ENCODE measurements at places on chromosomes 6 and 20.

DNA sequence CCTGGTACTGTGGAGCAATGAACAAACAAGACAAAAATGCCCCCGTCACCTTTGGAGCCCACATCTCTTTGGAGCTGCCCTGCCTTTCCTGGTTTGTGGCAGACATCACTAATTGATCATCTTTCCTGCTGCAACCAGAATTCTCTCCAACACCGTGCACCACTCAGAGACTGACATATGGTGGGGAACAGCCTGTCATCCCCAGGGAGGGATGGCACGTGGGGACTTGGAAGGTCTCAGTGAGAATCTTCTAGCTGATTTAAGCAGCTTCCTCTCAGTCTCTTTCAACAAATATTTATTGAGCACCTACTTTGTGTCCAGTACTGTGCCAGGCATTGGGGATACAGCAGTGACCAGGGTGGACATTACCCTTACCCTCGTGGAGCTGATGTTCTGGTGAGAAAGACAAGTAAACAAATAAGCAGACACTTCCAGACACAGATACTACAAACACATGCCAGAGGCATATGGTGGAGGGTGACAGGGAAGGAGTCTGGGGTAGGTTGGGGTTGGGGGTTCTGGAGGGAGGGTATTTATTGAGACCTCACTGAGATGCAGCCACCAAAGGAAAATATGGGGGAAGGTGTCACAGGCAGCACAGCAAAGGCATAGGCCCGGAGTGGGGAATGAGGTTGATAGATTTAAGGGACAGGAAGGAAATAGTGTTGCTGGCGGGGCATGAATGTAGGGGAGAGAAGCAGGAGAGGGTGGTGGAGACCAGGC lies 82.3 kb downstream of the CEBPB start:
- DNase-seq: no peak

DNA sequence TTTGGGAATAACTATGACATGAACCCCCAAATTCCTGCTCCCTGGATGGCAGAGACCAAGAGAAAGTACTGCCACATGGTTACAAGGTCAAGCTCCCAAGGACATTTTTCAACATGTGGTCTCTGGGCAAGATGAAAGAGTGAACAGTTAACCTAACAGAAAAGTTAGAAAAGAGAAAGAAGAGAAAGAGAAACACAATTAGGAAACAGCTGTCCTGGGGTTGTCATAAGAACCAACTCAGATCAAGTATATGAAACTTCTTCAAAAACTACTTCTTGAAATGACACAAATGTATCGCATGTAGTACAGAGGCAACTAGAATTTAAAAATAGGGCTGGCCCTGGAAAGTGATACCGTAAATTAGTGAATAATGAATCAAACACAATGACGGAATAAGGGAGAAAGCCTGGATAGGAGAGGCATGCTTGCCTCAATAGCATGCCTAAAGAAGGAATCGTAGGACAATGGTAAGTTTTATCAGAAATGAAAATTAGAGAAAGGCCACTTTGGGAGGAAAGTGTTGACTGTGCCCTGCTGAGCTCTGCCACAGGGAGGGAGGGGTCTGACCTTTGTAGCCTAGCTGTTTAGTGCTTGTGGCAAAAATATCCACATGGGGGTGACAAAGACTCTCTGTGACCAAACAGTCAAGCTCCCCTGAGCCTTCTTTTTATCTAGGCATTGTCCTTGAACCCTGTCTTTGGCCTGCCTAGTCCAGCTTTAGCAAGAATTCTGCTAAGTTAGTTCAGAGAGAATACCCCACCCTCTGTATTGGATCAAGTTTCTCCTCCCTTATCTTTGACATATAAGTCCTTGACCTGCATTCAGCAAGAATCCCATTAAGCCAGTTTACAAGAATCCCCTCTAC lies 4.3 kb upstream of the DCBLD1 start:
- no peak for DNase-seq

- no peak for DNase-seq
Observed at GRCh38 chr6:13420269-13420668, 67.1 kb downstream of the GFOD1 start.

DNA sequence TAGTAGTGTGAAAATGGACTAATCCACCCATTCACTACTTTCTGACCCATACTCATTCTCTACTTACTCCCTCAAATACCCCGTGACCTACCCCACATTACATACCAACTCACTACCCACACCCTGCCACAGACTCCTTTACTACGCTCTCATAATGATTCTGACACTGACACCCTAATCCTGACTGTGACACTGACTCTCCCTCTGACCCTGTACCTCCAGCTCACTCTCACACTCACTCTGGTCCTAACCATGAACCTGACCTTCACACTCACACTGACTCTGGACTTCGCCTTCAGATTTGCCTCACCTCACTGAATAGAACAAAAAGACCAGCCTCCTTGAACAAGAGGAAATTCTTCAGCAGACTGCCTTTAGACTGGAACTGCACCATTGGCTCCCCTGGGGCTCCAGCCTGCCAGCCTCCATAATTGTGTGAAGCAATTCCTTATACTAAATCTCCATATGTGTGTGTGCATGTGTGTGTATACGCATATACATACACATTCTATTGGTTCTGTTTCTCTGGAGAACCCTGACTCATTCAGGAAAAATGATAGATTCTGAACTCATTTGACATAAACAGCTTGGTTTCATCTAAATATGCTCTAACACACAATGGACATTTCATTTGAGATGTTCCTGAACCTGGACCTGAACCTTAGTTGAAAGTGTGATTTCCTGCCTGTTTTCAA lies 10.5 kb upstream of the ZNF343 start:
- DNase-seq: no peak

- no peak for DNase-seq
Observed at GRCh38 chr6:143675946-143676345, 1.8 kb upstream of the PHACTR2 start.

- peak; percentile 78 for DNase-seq
Observed at GRCh38 chr20:653110-653589, at the start of gene SRXN1. Gene SRXN1, minus strand, starts transcription at chr20:653200. Its CDS starts 15 bp downstream, at chr20:653185.

GRCh38 chr20:4064144-4064909 lies 49.0 kb upstream of the RNF24 start:
- no peak for DNase-seq

DNA sequence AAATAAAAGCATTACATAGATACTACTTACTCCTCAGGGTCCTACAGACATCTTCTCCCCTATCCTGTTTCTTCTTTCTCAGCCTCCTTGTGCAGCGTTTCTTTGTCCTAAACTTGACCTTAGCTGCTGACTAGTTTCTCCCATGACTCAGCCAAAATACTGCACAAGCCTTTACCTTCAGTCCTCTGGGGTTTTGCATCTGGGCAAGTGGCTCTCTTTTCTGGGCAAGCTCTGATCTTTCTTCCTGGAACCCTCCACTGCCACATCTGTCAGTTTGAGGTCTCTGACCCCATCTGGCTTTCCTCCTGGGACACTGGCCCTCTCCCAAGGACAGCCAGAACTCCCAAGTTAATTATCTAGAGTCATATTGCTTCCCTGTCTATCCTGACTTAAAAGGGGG lies 838.4 kb downstream of the DHX35 start:
- DNase-seq: no peak

GRCh38 chr6:10685092-10685915 lies 9.1 kb downstream of the C6orf52 start:
- no peak for DNase-seq

DNA sequence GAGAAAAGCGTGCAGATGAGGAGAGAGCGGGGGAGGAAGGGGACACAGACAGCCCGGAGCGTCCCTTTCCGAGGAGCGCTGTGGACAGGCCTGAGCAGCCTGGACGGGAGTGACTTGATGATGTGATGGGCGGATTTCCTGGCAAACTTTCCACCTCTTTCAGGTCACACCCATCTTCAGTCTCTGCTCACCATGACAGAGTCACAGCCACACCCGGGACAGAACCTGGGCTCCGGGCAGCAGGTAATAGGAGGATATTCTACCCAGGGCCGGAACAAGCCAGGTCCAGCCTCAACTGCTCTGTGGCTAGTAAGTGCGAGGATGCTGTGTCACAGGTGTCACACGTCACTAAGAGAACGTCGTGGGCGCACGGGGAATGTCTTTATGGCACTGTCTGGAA lies 84.3 kb downstream of the THBS2 start:
- DNase-seq: no peak

- DNase-seq: no peak
Observed at GRCh38 chr20:5887386-5887785, 62.9 kb downstream of the TRMT6 start.

GRCh38 chr6:81764531-81764930 lies 12.1 kb upstream of the TENT5A start:
- no peak for DNase-seq

DNA sequence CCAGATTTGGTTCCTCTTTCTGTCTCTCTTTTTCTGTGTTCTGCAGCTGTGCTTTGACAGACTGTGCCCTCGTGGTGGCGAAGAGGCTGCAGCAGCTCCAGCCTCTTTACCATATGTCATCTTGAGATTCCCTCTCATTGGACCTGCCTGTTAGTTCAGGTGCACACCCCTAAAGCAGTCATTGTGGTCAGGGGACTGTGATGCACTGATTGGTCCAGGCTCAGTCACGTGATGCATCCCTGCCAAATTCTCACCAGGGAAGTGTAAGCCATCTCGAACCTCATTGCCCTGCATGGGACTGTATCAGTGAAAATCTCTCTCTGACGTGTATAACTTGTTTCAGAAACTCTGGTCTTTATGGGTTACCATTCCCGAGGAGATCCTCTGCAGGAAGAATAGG lies 160.3 kb downstream of the EYA2 start:
- no peak for DNase-seq

GRCh38 chr6:142822383-142822782 lies 122.6 kb downstream of the HIVEP2 start:
- DNase-seq: no peak

DNA sequence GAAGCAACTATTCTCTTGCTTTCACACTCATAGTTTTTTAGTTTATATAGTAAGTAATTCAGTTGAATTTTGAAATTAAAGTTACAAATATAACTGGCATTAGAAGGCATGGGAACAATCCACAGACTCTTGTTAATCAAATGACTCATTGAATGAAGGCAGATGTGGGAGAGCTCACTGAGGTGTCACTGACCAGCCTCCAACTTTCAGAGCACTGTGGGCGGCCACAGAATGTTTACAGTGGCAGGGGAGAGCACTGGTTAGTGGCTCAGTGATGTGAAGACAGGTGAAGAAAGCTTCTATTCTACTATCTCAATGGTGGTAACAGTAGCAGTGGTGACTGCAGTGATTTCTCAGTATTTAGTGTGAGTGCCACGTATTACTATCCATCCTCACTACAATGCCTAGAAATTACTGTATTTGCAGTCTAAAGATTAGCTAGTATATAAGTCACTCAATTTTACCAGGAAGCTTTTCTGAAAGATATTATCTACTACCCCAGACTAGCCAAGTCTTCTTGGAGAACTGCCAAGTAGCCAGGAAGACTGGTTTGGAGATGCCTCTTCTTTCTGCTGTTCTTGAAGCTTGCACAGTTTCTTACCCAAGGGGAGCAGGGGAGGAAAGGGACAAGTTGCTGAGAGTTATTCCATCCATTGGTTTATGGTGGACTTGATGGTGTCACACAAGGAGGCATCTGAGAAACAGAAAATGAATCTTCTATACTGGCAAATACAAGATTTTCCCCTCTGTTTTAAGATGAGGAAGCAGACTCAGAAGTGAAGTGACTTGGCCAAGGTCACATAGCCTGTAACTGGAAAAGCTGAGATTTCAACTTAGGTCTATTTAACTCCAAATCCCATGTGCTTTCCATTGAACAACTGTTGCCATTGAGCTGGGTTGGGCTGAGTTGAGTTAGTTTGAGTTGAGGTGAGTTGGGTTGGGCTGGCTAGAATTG lies 231.2 kb downstream of the ANKRD60 start:
- no peak for DNase-seq

DNA sequence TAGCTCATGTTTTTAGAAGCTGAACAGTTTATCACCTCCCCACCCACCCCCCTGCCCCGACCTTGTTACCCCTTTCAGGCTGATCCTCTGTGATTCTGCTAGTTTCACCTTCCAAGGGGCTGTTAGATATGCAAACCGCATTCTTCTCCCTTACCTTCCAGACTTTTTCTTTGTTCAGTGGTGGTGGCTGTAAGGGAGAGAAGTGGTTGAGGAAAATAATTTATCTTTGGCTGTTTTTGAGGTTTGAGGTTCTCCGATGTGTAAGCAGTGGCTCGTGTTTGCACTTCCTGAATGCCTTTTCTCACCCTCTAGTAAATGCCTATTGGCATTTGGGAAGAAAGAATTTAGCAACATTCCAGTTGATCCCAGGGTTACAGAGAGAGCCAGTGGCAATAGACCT lies 69.4 kb upstream of the KCNG1 start:
- no peak for DNase-seq

GRCh38 chr6:94813806-94814205 lies 763.5 kb upstream of the MANEA start:
- DNase-seq: no peak
